Ureter (tissue), 1 donor: ENCODE measurements at places on chromosomes 5 and 9. TPM values are rescaled to one million over a fixed set of nuclear protein-coding genes. Genes with fewer than 3 reads are reported as not detected.

Gene CCL19
- 11.4 TPM for total RNA-seq

Gene C9orf50
- total RNA-seq, result not detected

Gene CDH9
- not detected for total RNA-seq

Gene ITGA1
- 170 TPM for total RNA-seq

Gene FCN2
- 0.49 TPM for total RNA-seq

Gene PDE6A
- total RNA-seq, result not detected

Gene UAP1L1
- total RNA-seq, result 12.7 TPM

Gene C1QTNF3
- 12.7 TPM for total RNA-seq

Gene RMI1
- total RNA-seq, result 12.1 TPM

GRCh38 chr5:142326480-142326938 is 1.7 kb upstream of the SPRY4 start:
- DNase-seq, result no peak

- DNase-seq, result peak; percentile 97
These were observed at the start of gene TMEM8B for GRCh38 chr9:35829084-35829763. Gene TMEM8B, plus strand, starts transcription at chr9:35829228. Its CDS starts 220 bp downstream, at chr9:35829448.

GRCh38 chr5:149198148-149198547 is 56.9 kb downstream of the ABLIM3 start:
- DNase-seq, result no peak

- no peak for DNase-seq
These were observed 3.3 kb downstream of the OR1L8 start for GRCh38 chr9:122579874-122580273.

DNA sequence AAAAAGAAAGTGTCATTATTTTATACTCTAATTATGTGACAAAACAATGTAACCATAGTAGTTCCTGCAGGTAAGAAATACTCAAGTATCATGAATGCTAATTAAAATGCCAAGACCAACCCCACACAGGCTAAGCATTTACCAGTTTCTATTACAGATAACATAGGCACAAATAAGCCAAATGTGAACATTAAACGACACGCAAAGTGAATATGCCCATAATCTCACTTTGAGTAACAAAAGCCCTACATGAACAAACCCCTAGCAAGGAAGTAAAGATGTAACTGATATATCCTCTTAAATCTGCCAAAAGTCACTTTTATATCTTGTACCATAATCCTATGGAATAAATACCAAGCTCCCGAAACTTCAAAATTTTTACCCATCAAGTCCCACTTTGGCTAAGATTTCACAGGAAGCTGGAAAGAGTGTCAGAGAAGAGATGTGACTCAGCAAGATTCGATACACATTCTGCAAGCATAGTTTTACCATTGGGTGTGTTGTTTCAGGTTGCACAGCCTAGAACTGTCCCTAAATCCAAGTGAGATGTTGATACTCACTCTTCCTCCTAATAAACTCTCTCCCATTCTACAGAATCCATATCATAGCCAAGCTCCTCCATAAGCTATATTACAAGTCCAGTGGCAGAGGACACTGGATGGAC is 28.8 kb downstream of the TRPM6 start:
- no peak for DNase-seq

GRCh38 chr9:113530022-113530635 is 66.6 kb downstream of the RGS3 start:
- DNase-seq, result no peak

GRCh38 chr5:157382996-157383800 is 76.8 kb upstream of the NIPAL4 start:
- no peak for DNase-seq

GRCh38 chr5:55064523-55064922 is 37.9 kb upstream of the GZMA start:
- DNase-seq, result no peak

DNA sequence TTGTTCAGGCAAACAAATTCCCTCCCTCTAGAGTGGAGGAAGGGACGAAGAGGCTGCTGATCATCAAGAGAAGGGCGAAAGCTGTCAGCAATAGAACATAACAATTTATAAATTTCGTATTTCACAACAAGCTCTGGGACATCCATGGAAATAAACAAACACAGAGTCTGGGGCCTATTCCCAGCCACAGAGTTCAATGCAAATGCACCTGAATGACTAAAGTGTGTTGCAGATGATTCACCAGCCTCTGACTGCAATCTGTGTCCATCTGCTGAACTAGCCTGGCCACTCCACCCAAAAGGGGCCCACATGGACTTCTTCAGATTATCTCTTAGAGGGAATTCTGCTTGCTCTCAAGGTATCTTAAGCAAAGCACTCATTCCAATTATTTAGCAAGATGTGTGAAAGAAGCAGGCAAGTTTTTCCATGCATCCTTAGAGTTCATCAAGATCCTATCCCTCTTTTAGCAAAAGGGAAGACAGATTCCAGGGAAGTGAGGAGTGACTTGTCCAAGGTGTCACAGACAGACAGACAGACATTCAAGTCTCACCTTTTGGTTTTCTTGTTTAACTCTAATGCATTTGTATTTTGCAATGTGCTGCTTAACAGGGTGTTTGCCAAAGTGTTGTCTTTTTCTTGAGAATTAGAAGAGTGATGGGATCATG is 307.8 kb upstream of the PAPPA start:
- no peak for DNase-seq

DNA sequence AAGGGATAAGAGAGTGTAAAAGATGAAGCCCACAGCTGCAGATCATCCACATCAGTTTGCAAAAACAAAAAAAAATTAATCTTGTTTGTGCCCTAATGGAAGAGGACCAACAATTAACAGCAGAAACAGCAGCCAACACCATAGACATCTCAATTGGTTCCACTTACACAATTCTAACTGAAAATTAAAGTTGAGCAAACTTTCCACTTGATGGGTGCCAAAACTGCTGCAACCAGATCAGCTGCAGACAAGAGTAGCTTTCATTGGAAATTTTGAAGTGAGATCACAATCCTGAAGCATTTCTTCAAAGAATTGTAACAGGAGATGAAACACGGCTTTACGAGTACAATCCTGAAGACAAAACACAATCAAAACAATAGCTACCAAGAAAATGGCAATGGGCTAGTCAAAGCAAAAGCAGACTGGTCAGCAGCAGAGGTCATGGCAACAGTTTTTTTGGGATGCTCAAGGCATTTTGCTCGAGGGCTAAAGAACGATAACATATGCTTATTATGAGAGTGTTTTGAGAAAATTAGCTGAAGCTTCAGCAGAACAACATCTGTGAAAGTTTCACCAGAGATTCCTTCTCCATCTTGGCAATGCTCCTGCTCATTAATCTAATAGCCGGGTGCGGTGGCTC is 4.1 kb upstream of the RBM27 start:
- DNase-seq, result no peak

GRCh38 chr5:7871653-7872052 is 2.7 kb downstream of the MTRR start:
- no peak for DNase-seq

GRCh38 chr5:45696206-45696836 is at the start of gene HCN1:
Gene HCN1, minus strand, starts transcription at chr5:45696380.
- DNase-seq, result peak; percentile 75

DNA sequence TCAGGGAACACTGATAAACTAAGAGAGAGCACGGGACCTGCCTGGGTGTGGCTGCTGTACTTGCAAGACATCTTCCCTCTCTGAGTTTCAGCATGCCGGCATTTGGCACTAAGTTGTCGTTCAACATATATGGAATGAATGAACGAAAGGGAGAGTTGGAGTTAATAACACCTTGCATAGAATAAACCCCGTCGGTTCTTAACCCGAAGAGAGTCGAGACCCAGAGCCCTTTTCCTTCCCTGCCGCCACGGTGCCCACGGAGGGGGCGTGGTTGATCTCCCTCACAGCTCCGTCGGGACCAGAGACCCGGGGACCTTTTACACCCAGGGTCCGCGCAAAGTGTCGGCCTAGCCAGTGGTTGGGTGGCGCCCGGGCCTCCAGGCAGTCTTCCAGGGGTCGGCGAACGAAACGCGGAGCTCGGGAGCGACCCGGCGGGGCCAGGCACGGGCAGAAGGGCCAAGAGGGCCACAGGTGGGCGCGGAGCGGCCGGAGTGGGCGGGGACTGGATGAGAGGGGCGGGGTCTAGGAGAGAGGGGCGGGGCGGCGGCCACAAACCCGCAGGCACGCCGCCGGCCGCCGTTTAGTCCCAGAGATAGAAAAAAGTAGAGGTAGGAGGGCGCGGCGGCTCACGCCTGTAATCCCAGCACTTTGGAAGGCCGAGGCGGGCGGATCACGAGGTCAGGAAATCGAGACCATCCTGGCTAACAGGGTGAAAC is 735 bp upstream of the RPL26L1 start:
- DNase-seq, result peak; percentile 61

GRCh38 chr5:84086511-84086910 is 298.2 kb downstream of the EDIL3 start:
- no peak for DNase-seq

DNA sequence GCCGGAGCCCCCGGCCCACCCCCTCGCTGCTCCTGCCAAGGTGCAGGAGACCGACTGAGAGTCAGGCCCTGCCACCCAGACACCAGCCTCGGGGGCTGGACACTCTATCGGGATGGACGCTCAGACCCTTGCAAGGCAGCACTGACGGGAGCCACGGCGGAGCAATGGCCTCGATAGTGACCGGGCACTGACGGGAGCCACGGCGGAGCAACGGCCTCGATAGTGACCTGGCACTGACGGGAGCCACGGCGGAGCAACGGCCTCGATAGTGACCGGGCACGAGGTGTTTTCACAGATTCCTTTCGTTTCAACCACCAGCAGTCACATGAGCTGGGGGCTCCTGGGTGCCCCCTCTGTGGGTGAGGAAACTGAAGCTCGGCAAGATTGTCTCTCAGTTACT is 123.6 kb upstream of the PPP1R26 start:
- DNase-seq, result no peak

DNA sequence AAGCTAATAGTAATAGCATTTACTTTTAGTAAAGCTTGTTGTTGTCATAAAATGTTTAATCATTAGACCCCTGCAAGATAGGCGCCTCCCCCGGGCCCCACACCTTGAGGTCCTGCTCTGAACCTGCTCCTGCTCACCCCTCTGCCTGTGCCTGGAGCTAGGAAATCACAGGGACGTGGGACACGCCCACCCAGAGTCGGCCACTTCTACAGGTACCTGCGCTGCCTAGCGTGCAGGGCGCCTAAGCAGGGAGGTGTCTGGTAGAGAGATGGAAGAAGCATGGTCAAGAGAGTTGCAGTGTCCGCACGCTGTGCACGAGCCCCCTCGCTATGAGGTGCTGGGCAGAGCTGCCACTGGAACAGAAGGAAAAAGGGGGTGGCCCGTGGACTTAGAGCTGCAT is 52.6 kb downstream of the HINT1 start:
- DNase-seq, result no peak
